ENCODE measurements at places on chromosomes 2 and 18.

- no peak for DNase-seq
Observed at GRCh38 chr2:7116511-7116910, 199.3 kb downstream of the RNF144A start.

DNA sequence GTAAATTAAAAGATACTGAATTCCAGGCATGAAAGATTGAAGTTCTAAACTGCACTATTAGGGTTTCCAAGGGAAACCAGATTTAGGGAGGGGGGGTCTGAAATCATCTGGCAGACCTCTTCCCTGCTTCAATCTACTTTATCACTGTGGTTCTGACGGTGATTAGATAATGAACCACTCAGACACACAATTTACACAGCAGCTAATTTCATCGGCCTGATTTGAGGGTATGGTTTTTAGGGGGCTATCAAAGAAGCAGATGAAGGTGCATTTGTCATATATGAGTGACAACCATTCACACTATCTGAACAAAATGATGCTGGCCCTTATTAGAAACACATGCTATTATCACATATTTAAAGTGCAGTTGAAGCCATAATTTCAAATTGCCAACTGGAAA lies 106.0 kb downstream of the OLA1 start:
- no peak for DNase-seq

DNA sequence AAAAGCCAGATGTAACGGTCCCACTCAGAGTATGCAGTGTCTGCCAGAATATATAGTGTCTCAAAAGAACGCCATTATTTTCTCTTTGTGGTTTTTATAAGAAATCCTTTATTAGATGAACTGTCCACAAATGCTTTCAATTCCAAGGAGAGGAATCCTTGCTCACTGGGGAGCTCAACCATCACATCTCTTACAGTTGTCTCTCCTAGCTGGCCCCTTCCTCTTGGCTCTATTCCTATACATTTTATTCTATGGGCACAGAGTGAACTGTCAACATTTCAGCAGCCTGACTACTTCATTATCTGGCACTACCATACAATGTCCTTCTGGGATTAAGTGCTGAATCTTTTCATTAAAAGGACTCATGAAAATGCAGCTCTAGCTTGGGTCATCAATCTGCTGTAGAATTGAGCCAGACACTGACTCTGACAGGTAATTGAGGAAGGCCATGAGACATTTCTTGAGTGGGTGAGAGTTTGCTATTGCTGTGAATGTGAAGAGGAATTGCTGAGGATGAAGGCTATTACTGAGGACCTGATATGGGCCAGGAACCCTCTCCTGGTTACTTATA lies 96.5 kb upstream of the THOC1 start:
- DNase-seq, result no peak

DNA sequence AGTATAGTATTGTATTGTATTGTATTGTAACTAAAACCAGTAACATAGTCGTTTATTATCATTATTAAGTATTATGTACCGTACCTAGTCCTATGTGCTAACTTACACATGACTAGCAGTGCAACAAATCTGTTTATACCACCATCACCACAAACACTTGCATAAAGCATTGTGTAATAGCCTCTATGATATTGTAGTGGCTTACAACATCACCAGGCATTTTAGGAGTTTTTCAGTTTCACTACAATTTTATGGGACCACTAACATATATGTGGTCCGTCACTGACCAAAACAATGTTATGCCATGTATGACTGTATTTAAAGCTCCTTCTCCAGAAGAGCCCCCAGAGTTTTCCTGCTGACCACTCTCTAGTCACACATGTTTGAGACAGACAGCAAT lies 306.2 kb downstream of the SETBP1 start:
- no peak for DNase-seq

DNA sequence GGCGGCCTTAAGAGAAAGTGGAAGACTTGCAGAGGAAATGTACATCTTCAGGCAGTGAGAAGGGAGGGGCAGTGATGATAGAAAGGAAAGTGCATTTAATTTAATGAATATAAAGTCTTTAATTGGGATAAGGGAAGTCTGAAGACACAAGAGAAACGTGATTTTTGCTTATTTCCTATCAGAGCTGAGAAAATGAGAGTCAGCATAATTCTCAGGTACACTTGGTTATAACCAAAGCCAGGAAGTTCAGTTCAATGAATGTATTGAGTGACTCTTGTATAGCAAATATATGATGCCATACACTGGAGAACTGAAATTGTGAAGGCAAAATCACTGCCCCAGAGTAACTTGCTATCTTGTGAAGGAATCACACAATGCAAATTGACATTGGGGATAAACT lies 256.3 kb downstream of the LRRTM1 start:
- DNase-seq, result no peak

- no peak for DNase-seq
Observed at GRCh38 chr2:237319086-237319820, 94.7 kb downstream of the COL6A3 start.

All from CD4-positive, alpha-beta T cell treated with Interleukin-4 for 1 hour (primary cell).